Colonic mucosa (tissue), 4 donors: ENCODE measurements at places on chromosomes 3 and 15. TPM values are rescaled to one million over a fixed set of nuclear protein-coding genes. Genes with fewer than 3 reads are reported as not detected.

- no peak for DNase-seq
These were observed 43.4 kb downstream of the RPLP1 start for GRCh38 chr15:69496001-69496400.

- no peak for DNase-seq
These were observed 127.4 kb downstream of the TFG start for GRCh38 chr3:100836661-100837060.

DNA sequence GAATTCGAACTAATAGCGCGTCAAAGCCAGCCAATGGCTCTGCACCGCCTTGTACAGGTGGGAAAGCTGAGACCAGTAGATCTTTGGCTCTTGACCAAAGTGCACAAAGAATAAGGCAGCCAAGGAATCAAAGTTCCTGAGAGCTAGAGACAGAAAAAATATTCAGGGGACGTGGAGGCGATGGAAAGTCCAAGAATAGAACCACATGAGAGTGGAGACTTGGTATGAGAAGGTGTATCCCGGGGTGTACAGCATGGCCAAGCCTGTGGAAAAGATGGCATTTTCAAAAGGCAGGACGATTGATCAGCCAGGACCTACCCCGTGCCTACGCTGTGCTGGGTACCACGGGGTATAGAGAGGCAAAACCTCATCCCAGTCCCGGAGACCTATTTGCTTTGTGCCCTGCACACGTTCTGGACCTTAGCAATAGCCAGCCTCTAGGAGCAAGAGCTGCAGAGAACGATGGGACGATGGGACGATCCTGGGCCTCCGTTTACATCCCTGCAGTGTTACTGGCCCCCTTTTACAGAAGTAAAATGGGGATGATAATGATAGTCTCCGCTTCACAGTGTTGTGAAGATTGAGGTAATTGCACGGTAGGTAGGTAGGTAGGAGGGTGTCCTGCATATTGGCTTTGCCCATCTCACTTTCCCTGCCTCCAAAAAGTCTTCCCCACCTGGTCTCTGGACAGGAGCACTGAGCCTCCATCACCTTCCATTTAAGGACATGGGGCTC lies 583 bp upstream of the RBSN start:
- no peak for DNase-seq

DNA sequence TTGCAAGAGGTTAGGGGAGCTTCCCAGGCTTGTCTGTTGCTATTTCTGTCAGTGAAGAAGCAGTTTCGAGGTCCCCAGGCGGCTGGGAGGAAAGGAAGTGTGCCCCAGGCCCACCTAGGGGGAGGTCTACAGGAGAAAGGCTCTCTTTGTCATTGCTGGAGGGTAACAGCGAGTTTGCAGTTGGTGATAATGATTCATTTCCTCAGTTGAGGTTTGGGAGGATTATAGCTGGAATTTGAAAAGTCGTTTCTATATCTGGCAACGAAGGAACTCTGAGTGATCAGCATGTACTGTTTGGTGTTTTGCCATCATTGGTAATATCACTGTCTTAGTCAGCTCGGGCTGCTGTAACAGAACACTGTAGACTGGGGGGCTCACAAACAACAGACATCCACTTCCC lies 65.5 kb upstream of the UBE3A start:
- no peak for DNase-seq

GRCh38 chr15:71588746-71589145 lies 221.6 kb upstream of the NR2E3 start:
- DNase-seq: no peak

GRCh38 chr3:43203022-43203421 lies 83.3 kb upstream of the SNRK start:
- no peak for DNase-seq

DNA sequence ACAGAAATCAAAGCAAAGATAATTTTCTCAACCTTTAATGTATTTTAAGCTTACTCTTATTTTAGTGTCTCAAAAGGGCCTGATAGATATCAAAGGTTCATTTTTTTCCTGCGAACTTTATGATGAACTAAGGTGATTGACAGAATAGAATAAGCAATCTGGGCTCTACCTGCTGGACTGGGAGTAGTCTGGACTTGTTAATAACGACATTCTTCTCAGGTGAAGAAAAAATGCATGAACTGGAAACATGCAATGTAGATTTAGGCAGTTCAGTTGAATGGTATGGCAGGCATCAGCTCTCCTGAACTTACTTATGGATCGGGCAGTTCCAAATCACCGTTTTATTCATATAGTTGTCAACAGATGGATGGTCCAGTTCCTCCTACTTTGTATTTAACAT lies 189.7 kb upstream of the ZBTB20 start:
- no peak for DNase-seq

GRCh38 chr3:133859381-133860234 lies 36.1 kb downstream of the RAB6B start:
- DNase-seq: no peak

DNA sequence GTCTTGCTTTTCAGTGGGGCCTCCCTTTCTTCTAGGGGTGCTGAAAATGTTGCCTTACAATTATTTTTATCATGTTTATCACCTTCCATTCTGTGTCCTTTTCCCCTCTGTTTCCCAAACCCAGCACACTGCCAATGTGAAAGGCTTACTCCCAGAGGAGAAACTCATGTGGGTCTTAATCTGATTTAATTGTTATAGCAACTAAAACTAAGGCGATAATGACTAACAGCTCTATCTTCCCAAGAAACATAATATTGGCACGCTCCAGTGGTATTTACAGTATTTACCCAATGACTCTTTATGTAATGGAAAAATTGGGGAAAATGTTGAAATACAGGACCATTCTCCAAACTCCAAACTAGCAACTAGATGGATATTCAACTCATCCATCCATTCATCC lies 58.4 kb downstream of the MESD start:
- no peak for DNase-seq

GRCh38 chr3:70857916-70858315 lies 545.5 kb upstream of the MDFIC2 start:
- no peak for DNase-seq

DNA sequence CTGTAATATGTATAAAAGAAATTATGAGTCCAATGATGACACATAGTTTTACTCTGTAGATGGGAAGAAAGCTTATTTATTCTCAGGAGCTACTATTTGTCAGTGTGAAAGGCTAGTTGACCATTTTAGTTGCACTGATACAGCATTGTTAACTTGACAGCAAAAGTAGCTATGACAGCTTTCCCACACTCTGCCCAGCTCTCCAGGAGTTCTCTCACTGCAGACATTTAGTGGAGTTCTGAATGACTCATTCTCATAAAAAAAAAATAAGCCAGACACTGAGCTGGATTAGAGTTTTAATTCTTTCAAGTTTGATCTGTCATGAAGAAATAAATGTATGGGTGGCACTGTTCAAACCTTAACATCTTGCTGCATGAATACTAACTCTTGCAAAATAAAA lies 77.2 kb upstream of the CFAP20DC start:
- no peak for DNase-seq

GRCh38 chr3:14188041-14188754 lies 9.6 kb downstream of the LSM3 start:
- no peak for DNase-seq

- DNase-seq: no peak
These were observed 72.6 kb downstream of the TGFBR2 start for GRCh38 chr3:30679045-30679444.

- DNase-seq: no peak
These were observed 231.9 kb downstream of the DTWD1 start for GRCh38 chr15:49852756-49853155.

DNA sequence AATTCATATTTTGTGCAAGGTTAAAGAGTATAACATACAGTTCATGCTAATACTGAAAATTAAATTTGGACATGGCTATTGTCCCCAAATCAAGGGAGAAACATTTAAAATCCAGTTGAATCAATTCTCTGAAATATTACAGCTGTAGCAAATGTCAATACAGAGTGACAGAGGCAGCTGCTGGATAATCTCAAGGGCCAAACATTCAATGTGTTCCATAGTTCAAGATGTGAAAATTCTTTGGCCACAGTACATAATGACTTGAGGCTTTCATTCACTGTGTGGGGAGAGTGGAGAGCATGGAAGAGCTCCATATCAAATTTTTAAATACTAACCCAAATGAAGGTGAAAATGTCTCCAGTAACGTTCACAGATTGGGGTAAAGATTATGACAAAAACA lies 1192.8 kb upstream of the CADM2 start:
- no peak for DNase-seq

DNA sequence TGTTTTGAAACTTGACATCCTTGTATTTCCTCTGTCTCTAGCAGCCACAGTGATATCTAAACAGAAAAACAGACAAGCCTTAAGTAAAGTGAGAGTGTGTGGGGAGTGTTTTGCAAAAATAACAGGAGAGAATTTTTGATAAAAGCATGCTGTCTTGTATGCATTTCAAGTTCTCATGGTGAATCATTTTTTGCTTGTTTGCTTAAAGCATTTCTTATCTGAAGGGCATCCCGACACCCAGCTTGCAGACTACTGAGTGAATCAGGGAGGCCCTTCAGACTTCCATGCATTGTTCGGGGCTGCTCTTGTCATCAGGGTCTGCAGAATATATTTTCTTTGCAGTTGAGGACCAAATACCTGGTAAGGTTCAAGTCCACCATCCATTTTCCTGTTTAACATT lies 8.5 kb downstream of the CGNL1 start:
- DNase-seq: no peak

- no peak for DNase-seq
These were observed 46.6 kb upstream of the FHIT start for GRCh38 chr3:61297821-61298220.

DNA sequence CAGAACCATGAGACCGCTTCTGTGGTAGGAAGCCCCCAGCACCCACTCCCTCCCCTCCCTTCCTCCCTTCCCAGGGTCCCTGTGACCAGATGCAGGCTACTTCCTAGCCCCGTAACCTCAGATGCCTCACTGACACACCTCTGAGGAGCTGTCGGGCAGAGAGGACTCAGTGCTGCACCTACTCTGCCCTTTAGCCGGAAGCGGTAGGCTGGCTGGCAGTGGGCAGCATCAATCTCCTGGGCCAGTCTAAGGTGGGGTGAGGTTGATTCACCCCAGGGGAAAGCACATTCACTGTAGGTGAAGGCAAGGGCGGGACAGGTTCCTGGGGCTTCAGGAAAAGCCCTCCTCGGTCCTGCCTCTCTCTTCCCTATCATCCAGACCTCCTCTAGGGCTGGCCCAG lies 19.1 kb downstream of the CSRNP1 start:
- DNase-seq: no peak

DNA sequence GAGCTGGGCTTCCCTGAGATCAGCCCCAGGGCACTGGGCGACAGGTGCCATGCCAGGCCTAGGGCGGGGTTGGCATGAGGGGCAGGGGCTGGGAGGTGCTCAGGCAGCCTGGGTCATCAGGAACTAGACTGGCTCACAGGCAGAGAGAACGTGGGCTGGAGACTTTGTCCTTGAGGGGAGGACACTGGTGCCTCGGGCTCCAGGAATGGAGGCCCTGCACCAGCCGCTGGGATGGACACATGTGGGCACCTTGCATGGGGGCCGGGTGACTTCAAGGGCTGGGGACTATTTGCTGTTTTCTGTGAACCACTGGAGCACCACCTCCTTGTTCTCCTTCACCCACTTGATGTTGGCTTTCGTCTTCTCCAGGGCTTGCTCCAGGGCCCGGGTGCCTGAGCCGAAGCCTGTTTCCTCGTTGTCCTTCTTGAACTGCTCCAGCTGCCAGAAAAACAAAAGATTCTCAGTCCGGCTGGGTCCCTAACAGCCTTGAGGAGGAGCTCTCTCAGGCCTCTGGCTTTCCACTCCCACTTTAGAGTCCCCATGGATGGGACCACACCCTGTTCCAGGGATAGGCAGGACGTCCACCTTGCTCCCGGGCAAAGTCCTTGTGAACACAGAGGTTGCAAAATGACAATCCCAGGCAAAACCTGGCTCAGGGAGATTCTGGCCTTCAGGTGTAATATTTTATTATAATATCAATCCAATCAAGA lies 9.1 kb downstream of the MESP2 start:
- DNase-seq: peak; percentile 92

DNA sequence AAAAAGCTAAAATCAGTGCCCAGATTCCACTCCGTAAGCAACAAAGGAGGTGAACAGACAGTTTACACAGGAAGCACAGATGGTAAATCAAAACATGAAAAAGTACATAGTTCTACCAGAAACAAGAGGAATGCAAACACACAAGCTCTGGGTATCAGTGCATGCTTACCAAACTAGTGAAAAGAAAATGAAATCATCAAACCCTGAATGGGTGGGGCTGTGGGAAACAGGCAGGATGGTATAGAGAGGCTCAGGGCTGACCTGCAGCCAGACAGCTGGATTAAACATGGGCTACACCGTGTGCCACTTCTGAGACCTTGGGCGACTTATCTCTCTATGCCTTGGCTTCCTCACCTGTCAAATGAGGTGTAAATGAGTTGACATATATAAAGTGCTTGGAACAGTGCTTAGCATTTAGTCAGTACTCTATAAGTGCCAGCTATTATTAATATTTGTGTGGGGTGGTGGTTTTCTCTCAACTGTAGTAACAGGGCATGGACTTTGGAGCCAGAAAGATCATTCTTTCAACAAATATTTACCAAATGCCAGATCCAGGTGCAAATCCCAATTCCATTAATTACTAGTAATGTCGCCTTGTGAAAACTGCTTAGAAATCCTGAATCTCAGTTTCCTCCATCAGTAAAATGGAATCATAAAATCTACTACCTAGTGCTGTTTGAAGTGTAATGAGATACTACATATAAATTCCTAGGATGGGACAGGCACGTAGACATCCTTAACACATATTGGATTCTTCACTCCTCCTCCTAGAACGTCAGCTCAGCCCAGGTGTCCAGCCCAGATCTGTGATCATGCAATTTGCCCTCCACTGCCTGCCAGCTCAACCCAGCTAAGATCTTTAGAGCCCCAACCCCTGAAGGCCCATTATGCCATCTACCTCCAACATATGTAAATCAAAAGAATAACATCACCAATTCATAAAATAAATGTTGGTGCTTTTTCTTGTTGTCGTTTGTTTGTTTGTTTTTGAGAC lies 55.5 kb upstream of the SMAD3 start:
- no peak for DNase-seq

DNA sequence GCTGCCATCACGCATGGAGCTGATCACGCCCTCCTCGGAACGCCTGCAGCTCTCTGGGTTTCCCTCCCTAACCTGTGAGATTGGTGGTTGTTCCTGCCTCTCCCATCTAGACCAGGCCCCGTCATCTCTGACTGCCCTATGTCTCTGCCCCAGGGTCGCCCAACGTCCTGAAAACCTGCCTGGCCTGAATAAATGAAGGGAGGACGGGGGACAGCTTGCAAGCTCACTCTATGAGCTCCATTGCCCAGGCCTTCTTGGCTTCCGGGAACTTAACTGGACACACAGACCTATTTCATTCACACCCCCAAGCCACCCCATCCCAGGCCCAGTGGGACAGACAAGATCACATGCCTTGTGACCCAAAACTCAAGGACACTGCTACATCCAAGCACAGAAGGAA lies 274.2 kb downstream of the XXYLT1 start:
- DNase-seq: no peak

PRTG gene
- total RNA-seq: 0.32 TPM

LRRC2 gene
- total RNA-seq: 2.0 TPM

GAP43 gene
- 1.8 TPM for total RNA-seq

MITF gene
- total RNA-seq: 5.8 TPM

CYP1A2 gene
- not detected for total RNA-seq

RTP1 gene
- total RNA-seq: not detected

PCNP gene
- total RNA-seq: 122 TPM

NEO1 gene
- total RNA-seq: 108 TPM
